ENCODE measurements at places on chromosomes 1 and 21. TPM values are rescaled to one million over a fixed set of nuclear protein-coding genes. Genes with fewer than 3 reads are reported as not detected.

GRCh38 chr1:186482661-186483255 is 21.8 kb upstream of the PDC start:
- peak; percentile 62 for DNase-seq

- no peak for DNase-seq
Observed at GRCh38 chr1:236214761-236215160, 67.0 kb downstream of the ERO1B start.

DNA sequence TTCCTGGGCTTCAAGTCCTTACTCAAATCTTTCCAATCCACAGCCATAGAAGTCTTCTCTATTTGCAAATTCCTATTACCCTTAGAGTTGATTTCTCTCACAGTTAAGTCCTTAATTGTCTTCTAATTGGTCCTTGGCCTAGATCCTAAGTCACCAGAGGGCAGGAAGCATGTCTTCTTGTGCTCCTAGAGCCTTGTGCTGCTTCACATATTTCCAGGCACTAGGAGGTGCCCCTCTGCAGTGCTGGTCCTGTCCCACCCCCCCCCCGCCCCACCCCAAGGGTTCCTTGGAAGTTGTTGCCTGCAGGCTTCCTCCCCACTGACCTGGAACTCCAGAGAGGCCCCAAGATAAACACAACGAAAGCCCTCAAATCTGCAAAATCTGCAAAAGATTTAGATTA is 28.1 kb upstream of the TARBP1 start:
- no peak for DNase-seq

- no peak for DNase-seq
Observed at GRCh38 chr1:160746836-160747500, 7.9 kb downstream of the SLAMF7 start.

Gene GCLM
- 11.5 TPM for total RNA-seq

Measured in spinal cord (tissue), 10 donors.